GM19239 (cell line): ENCODE measurements at places on chromosomes 3 and 15.
A peak's percentile ranks its signal among the peaks of the same experiment; 100 is the strongest.

DNA sequence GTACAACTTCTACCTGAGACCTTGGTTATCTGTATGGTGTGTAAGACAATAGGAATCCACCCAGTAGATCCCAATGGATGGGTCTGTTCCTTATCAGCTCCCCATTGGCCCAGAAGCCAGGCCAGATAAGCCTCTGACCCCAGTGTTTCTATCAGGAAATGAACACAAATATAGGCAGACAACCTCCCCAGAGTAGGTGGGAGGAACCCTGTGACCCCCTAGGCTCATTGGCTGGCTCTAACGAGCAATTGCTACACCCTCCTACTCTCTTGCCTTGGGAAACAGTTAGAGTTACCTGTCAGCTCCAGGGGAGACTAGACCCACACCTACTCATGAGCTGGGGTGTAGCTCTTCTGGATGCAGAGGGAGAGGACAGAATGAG lies 299.9 kb downstream of the UACA start:
- DNase-seq, result no peak

- no peak for DNase-seq
These were observed 92.9 kb downstream of the RAB11A start for GRCh38 chr15:65962187-65962586.

- no peak for DNase-seq
These were observed 156.1 kb downstream of the DIPK2A start for GRCh38 chr3:144127700-144128099.

DNA sequence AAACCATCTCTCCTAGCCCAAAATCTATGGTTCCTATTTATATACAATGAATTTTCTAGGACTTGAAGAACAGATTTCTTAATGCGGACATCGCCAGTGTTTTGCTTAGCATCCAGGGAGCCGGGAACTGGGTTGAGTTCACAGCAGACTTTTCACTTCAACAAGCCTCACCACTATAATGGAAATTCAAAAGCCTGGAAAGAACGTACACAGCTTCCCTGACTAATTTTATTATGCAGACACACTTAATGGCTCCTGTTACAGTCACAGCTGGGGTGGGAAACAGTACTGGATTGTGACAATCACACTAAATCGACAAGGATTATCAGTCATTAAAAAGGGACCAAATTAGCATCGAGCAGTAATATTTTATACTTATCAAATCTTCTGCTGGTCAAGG lies 129.2 kb upstream of the BNIP2 start:
- no peak for DNase-seq

DNA sequence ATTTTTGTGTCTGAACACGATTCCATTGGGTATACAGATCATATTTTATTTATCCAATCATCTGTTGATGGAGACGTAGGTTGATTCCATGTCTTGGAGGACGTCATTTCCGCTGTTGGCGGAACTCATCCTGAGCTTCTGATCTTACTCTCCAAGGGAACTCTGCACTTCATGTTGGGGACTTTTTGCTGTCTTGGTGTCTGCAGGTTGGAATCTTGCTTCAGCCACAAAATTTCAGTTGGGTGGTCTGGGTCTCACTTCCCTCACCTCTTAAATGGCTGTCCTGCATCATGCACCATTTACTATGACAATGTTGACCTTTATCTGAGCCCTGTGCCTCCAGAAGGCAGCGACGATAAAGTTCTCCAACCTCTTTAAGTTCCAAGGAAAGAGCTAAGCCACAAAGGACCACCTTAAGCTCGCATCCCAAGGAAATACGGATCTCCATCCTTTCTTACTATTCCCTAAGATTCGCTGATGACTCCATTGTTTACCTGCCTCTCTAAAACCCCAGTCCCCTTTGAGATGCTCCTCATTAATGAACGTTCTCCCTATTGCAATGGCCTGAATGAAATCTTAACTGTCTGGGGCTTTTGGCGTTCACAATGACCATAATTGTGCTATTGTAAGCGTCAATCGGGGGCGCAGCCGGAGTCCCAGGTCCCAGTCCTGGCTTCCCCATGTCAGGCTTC lies 23.1 kb upstream of the RNU6-1 start:
- DNase-seq, result no peak

DNA sequence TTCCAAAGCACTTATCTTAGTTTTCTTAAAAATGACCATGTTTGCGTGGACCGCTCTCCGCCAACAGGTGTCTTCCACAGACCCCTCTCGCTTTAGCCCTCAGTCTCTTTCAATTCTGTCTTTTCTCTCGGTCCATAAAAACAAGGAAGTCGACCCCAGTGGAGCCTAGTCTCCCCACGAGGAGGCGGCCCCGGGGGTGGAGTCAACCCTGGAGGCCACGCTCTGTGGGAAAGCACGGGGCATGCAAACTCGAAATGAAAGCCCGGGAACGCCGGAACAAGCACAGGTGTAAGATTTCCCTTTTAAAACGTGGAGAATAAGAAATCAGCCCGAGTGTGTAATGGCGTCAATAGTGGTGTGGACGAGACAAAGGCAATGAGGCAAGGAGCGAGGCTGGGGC lies 49.1 kb downstream of the EBLN2 start:
- no peak for DNase-seq

DNA sequence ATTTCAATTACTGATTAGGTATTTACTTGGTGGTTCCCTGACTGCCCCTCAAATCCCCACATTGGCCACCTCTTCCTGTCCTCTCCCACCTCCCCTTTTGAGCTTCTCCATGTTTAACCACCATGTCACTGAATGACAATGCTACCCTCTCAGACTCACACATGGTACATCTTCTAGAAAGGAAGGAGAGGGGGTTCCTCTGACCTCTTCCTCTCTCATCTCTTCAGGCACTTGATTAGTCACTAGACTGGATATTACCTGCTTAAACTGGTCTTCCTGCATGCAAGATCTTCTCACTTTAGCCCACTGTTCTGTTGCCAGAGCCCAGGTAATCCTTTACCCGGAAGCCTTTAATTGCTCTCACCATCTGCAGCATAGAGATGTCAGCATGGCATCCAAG lies 64.9 kb downstream of the DIPK2A start:
- no peak for DNase-seq

GRCh38 chr15:83164111-83164770 lies 43.4 kb downstream of the HDGFL3 start:
- DNase-seq, result no peak

DNA sequence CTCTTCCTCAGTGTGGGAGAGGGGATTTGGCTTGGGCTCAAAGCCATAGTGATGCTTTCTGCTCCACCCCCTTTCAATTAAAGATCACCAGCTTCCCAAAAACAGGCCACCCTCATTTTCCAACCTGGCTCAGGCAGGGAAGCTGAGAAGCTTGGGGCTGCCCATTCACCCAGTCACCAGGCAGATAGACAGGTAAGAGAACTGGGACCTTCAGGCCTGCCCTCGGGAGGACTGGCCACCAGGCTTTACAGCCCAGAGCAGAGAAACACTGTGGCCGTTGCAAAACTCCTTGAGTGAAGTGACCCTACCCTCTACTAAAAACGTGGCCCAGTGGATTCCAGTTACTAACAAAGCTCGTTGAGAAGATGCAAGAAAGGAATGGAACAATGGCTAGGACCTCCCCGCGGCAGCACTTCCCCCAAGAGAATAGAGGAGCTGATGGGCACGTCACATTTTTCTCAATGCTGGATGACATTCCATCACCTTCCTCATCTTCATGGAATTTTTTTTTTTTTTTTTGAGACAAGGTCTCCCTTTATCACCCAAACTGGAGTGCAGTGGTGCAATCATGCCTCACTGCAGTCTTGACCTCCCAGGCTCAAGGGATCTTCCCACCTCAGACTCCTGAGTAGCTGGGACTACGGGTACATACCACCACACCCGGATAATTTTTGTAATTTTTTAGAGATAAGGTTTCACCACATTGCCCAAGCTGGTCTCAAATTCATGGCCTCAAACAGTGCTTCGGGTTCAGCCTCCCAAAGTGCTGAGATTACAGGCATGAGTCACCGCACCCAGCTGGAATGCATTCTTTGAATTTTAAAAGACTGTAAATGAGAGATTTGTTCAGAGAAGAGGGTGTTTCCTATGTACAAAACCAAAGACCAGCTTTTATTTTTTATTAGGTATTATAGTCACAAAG lies 37.9 kb downstream of the LIPC start:
- no peak for DNase-seq

GRCh38 chr3:109731639-109732473 lies 394.5 kb upstream of the DPPA4 start:
- DNase-seq, result peak; percentile 1

- no peak for DNase-seq
These were observed 4.7 kb downstream of the KY start for GRCh38 chr3:134646086-134646485.

- DNase-seq, result no peak
These were observed 23.5 kb downstream of the CIAO2A start for GRCh38 chr15:64070106-64070505.

DNA sequence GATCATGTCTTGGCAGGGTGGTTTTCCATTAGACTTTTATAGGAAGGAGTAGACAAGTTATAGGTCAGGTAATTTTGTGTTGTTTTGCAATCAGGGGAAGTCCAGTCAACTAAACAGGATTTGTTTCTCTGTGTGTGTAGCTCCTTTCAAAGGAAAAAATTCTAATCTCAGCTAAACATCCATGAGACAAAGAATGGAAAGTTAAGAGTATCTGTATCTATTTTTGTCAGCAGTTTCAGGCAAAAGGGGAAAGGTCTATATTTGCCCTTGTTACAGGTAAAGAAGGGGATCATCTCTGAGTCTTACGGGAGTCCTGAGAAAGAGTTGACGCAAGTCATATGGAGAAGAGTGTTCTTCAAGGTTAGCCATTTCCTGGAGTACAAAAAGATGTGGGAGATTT lies 79.3 kb downstream of the GAP43 start:
- no peak for DNase-seq

DNA sequence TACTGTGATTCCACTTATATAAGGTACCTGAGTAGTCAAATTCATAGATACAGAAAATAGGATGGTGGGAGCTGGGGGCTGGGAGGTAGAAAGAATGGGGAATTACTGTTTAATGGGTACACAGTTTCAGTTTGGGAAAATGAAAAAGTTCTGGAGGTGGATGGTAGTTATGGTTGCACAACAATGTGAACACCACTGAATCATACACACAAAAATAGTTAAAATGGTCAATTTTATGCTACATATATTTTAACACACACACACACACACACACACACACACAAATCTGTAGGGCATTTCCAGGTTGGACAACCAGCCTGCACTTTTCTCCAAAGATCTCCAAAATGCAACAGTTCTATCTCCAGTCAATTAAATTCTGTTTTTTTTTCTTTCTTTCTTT lies 1.4 kb downstream of the CCDC32 start:
- DNase-seq, result no peak

- no peak for DNase-seq
These were observed 326.9 kb downstream of the UNC13C start for GRCh38 chr15:54305138-54305537.

- DNase-seq, result no peak
These were observed 178.5 kb upstream of the P2RY1 start for GRCh38 chr3:152656214-152656971.

GRCh38 chr15:51114437-51115119 lies 19.9 kb upstream of the TNFAIP8L3 start:
- no peak for DNase-seq

- no peak for DNase-seq
These were observed 4.2 kb downstream of the LRRC2 start for GRCh38 chr3:46561951-46562350.

- no peak for DNase-seq
These were observed 25.6 kb downstream of the FEM1B start for GRCh38 chr15:68303134-68303533.

DNA sequence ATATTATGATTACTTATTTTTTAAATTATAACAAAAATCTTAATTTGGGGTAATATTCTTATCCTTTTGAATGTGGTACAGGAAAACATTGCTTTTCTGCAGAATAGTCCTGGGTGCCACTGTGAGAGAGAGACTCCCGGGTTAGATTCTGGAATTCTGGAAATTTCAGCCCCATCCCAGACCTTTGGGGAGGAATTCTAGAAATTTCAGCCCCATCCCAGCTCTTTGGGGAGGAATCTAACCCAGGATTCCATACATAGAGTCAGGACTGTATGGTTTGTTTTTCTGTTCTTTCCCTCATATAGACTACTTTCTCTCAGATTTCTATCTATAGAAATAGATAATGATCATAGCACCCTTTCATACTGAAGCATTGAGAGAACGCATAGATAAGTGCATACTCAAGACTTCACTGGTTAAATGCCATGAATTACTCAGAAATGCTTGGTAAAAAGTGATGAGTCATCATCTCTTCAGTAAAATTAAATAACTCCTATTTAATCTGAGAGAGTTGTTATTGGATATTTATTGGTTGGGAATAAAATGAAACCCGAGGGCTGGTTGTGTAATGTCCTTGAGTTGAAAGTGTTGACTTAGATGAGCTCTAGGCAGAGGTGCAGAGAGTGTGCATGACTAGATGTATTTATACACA lies 8.3 kb downstream of the EIF2AK4 start:
- DNase-seq, result no peak

DNA sequence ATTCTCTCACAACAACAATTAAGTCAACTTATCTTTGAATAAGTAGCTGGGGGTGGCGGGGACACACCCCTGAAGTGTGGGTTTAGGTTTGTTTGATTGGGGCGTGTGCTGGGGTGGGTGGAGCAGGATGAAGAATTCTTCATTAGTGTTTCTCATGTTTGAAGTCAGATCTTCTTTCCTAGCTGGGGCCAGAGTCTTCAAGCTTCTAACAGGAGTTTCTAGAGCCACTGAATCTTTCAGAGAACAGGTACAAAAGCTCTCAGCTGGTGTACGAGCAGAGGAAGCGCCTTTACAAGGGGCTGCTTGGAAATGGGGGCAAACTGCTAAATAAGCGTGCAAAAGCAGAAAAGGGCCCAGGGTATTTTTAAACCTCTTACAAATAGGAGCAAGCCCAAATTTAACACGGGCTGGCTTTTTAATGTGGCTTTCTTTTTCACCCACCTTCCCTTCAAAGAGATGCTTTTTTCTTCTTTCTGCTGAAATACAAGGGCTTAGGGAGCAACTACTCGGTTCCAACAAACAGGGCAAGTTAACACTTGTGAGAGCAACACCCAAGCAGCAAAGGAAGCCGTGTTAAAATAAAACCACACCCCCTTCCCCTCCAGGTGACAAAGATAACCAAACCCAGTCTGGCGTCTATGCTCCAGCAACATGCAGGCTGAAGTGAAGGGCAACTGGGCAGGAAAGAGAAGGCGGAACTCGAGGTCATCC lies 86.9 kb upstream of the RASGRP1 start:
- no peak for DNase-seq

- no peak for DNase-seq
These were observed 201.1 kb downstream of the ADAMTS17 start for GRCh38 chr15:100140527-100141308.

- DNase-seq, result no peak
These were observed 8.7 kb downstream of the NPTN start for GRCh38 chr15:73624530-73624929.

GRCh38 chr3:143726727-143727126 lies 121.5 kb downstream of the SLC9A9 start:
- no peak for DNase-seq

GRCh38 chr3:134337511-134338200 lies 36.6 kb downstream of the AMOTL2 start:
- no peak for DNase-seq

GRCh38 chr15:44045217-44045616 lies 149.9 kb downstream of the FRMD5 start:
- DNase-seq, result no peak

- DNase-seq, result no peak
These were observed 186.9 kb upstream of the TLE3 start for GRCh38 chr15:70284438-70285214.

GRCh38 chr3:170387950-170388349 lies 30.4 kb downstream of the SKIL start:
- DNase-seq, result no peak
